Activated T-cell treated with anti-CD3 and anti-CD28 coated beads for 1 hour (primary cell): ENCODE measurements at places on chromosomes 7 and 10.

- no peak for DNase-seq
These were observed 18.8 kb downstream of the IFIT3 start for GRCh38 chr10:89346405-89347254.

GRCh38 chr10:18157881-18158280 is 17.7 kb downstream of the CACNB2 start:
- DNase-seq: no peak

- DNase-seq: no peak
These were observed 176.6 kb downstream of the PIP4K2A start for GRCh38 chr10:22537810-22538209.

DNA sequence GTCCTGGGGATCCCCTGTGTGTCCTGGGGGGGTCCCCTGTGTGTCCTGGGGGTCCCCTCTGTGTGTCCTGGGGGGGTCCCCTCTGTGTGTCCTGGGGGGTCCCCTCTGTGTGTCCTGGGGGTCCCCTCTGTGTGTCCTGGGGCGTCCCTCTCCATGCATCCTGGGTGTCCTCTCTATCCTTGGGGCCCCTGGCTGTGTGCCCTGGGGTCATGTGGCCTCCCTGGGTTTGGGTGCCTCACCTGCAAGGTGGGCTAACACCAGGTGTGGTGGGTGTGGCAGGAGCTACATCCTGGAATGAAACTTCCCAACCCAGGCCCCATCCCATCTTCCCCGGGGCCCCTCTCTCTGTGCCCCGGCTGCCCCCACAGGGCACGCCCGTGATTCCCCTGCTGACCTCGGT is 4.9 kb downstream of the CYP2W1 start:
- no peak for DNase-seq

DNA sequence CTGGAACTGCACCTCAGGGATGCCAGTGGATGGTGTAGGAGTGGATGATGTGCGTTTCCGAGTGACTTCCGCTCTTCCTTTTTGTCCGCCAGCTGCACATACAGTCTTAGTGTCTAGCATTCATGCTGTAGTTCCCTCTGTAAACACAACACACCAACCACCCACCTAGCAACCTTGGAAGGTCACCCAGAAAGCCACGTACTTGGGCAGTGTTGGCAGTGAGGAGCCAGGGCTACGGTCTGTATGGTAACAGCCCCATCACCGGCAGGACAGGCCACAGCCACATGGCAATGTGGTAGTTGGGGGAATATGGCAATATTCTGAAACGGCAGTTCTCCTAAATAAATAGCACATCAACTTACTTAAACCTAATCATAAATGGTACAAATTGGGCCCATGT is 613.5 kb upstream of the MGMT start:
- DNase-seq: no peak

GRCh38 chr10:22365233-22365632 is 19.9 kb downstream of the SPAG6 start:
- no peak for DNase-seq

- no peak for DNase-seq
These were observed 13.1 kb downstream of the CCSER2 start for GRCh38 chr10:84341538-84341856.

DNA sequence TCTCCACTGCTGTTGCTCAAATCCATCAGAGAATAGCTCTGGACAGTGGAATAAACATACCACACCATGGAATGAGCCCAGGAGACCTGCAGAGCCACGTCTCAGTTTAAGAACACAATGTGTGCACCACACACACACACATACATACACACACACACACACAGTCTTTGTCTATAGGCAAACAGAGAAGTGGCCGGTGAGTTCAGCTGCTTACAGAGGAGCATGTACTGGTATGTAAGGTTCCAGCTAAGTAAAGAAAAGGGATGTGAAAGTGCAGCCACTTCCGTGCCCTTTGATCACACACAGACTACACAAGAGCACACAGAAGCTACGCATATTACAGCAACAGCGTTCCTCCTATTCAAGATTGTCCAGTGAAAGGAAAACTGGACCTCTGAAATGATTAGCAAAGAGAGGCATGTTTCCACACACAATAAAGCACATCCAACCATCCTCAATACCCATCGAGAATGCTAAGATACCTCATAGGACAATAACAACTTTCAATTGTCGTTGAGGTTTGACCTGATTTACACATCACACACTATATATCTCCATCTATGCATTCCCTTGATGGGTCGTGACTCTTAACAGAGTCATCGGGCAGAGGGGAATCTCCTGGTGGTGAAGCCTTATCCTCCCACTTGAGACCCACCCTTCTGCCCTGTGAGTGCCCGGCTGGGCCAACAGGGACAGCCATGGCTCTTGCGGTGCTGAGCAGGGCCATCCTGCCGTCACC is 23.6 kb downstream of the SLC35B4 start:
- DNase-seq: no peak

DNA sequence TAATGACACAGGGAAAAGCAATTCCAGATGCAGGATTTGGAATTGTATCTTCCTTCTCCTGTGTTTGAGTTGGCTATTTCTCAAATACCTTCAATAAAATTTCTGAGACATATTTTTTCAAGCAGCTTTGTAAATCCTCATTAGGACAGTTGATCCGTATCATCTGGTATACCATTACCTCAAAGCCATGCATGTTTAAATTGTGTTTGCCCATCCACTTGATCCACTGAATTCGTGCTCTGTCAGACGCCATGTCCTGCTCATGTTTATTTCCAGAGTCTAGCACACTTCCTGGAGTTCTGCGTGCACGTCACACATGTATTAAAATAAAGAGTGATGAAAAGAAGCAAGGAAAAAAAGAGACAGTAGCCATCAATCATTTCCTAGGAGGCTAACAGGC is 141.8 kb upstream of the CDC14C start:
- DNase-seq: no peak

DNA sequence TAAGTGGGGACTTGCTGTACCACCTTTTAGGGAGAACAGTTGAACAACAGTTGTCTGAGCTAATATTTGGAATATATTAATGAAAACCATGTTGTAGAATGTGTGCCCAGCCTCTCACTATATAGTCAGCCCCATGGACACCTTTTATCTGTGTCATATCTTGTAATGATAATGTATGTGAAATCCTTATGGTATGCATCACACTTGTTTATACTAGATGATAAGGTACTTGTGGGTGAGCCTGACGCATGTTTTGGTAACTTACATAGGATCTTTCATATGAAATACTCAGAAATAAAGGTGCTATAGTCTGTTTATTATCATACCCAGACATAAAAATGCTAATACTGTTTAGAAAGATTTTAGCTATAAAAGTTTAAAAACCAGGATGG is 32.8 kb downstream of the CAMK1D start:
- no peak for DNase-seq

- no peak for DNase-seq
These were observed 315.3 kb downstream of the LHFPL3 start for GRCh38 chr7:104643587-104644217.

DNA sequence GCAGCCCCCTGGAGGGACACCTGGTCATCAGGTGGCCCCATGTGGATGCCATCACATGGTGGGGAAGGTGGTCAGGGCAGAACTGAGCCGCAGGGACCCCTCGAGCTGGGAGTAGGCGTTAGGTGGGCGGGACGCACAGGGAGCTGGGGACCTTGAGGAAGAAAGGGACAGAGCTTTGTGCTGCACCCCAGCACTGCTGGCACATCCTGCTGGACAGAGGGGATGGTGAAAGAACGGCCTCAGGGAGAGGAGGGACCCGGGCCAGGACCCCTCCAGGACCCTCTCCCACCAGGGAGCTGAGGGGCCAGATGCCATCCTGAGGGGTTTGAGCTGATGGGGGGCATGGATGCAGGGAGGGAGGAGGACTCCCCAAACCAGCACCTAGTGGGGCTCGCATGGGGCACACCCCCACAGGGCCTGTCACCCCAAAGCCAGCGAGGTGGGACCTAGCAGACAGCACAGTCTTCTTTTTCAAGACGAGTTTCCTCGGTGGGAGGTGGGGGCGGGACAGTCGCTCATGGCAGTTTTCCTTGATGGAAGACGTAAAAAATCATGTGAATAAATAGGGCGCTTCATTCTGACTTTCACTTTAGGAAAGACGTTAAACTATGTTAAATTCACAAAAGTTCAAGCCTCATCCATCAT is 43.3 kb downstream of the STK32C start:
- DNase-seq: no peak

- DNase-seq: no peak
These were observed 124.2 kb downstream of the ARHGAP12 start for GRCh38 chr10:31804352-31804810.

DNA sequence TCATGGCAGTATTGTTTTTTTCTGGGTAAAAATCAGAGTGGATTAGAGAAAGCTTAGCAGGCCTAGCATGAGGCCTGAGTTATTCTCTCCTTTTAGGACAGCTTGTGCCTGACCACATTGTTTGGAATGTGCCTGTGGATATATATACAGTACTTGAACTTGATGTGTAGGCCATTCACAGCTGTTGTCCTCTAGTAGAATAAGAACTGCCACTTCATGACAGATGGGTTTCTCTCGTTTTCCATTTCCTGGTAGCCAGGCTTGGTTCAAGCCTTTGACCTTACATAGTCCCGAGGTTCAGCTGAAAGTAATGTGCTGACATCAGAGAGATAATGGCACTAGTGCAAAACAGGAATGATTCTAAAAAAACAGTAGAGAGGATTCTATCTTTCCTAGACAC is 473.9 kb downstream of the AUTS2 start:
- no peak for DNase-seq

GRCh38 chr7:116408166-116408565 is 91.4 kb upstream of the CAV2 start:
- no peak for DNase-seq

DNA sequence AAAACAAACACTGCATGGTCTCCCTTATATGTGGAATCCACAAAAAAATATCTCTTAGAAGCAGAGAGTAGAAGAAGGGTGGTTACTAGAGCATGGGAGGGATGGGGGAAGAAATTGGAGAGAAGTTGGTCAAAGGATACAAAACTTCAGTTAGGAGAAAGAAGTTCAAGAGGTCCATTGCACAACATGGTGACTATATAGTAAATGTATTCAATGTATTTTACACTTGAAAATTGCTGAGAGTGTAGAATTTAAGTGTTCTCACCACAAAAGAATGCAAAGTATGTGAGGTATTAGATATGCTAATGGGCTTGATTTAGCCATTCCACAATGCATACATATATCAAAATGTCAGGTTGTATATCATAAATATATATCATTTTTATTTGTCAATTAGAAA is 232.0 kb upstream of the CELF2 start:
- DNase-seq: no peak

DNA sequence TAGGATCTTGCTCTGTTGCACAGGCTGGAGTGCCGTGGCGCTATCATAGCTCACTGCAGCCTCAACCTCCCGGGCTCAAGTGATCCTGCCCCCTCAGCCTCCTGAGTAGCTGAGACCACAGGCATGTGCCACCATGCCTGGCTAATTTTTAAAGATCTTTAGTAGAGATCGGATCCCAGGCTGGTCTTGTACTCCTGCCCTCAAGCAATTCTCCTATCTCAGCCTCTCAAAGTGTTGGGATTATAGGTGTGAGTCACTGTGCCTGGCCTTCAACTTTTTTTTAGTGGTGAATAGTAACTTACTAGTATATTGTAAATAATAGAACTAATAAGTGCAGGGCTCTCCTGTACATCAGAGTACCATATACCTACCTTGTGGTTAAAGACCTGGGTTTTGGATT is 52.1 kb upstream of the LMTK2 start:
- DNase-seq: no peak

DNA sequence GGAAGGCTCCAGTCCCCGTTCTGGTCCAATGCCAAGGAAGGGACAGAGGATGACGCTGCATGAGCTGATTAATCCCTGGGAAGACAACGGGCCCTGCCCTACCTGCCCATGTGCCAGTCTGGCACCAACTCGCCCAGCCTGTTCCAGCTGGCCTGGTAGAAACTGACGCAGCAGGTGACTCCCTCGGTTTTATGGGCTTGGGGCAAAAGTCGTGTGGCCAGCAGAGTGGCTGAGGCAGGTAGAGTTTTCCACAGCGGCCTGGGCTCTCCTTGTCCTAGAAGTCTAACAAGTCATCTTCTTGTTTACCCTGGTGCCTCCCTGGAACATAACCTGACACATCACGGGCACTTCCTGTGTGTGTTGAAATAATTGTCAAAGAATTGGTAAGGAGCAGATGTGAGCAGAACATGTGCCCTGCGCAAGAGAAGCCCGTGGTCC is 20.4 kb upstream of the LMTK2 start:
- DNase-seq: no peak

DNA sequence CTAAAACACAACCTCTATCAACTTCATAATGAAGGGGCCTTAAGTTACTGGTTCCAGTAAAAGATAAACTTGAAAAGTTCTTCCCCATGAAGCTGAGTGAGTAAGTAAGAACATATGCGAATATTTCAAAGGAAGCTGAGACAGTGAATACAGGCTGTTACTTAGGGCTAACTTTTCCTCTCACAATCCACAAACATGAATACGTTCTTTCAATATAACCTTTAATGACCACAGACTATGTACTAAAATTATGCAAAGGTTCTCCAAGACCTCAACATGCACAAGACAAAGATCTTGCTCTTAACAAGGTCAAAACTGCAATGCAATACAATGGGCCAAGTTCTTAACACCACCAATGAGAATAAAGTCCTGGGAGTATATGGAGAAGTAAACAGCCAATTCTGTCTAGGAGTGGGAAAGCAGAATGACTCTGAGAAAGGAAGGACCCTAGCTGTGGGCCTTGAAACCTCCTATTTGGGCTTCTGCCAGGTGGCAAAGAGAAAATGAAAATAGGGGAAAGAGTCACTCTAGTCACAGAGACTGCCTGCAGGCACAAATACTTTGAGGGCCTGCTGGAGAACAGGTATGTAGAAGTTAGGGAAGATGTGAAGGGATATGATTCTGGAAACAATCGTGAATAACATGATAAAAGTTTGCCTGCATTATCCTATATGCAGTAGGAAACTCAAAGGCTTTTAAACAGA is 43.7 kb downstream of the OSBPL3 start:
- no peak for DNase-seq

- DNase-seq: no peak
These were observed 98.2 kb upstream of the KAT6B start for GRCh38 chr10:74728225-74728624.

GRCh38 chr7:5638994-5639393 is 142.5 kb downstream of the RNF216 start:
- no peak for DNase-seq

DNA sequence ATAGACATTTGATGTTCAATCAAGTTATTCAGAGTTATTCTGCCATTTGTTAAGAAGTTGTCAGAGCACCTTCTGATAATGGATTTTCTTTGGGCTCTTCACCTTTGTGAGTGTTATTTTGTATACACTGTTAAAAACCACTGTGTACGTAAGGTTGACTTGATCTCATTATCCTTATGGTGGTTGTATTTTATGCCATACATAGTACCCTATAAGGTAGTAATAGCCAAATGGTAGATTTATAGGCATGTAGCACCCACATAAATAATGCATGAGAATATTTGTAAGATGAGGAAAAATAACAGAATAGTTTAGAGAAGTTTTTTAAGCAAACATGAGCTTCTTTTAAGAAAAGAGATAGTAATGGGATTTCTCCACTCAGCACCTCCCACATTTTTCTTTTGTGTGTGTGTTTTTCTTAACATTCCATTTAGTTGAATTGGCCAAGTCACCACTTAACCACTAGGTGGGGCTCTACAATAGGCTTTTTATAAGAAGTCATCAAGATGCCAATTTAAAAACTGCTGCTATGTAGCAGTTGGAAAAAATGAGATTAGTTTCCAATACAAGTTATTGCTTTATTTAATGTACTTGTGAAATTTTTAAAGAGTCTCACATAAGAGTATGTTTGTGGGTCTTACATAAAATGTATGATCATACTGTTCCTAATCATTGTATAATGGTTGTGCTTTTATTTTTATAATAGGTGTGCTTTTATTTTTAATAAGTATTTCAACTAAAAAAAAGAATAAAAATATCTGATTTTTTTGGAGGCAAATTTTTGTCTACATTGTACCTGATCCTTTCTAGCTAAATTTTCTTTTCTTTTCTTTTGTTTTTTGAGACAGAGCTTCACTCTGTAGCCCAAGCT is 41.1 kb upstream of the STMP1 start:
- DNase-seq: no peak
